ENCODE measurements at places on chromosomes 2 and 18. TPM values are rescaled to one million over a fixed set of nuclear protein-coding genes. Genes with fewer than 3 reads are reported as not detected.

DNA sequence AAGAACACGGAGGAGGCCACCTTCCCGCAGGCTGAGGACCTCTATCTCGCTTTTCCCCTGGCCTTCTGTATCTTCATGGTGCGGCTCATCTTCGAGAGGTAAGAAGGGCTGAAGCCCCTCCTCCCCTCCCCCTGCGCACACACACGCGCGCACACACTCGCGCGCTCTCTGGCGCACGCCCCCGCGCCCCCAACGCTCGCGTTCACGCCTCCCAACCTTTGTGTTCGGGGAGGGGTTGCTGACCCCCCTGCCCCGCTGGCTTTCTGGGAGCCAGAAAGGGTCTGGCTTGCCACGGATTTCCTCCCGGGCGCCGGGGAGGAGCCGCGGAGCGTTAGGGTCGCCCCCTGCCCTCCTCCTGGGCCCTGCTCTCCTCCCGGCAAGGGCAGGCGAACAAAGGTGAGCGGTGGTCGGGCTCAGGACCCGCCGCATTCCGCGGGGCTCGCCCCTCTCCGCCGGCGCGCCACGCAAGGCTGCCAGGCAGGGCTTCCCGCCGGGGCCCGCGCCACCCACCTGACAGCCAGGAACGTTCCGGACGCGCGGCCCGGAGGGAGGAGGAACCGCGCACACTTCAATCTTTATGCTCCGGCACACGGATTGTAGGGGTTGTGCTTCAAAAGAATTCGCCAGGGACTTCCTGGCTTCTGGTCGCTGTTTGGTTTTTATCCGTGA, 583 bp downstream of the CERS6 start:
- peak; percentile 70 for DNase-seq

GRCh38 chr18:56333839-56334238, 304.6 kb downstream of the TXNL1 start:
- no peak for DNase-seq

Gene RALBP1
- 61.9 TPM for total RNA-seq

Gene UGT1A10
- total RNA-seq = 0.48 TPM

All from umbilical cord (tissue), 2 donors.